ENCODE measurements at places on chromosomes 12 and 14.

DNA sequence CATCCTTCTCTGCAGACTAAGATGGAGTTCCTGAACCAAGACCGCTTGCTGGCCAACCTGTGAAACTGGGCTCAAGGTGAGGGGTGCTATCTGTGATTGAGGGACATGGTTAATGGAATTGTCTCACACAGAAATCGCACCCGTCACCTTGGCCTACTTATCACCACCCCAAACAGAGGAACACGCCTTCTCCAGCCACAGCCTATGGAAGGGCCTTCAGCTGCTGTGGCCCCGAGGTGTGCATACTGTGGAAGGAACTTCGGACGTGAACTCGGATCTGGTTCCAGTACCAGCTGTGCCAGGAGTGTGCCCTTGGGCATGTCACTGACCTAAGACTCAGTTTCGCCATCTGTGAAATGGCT is 44.4 kb downstream of the EVL start:
- DNase-seq: no peak

DNA sequence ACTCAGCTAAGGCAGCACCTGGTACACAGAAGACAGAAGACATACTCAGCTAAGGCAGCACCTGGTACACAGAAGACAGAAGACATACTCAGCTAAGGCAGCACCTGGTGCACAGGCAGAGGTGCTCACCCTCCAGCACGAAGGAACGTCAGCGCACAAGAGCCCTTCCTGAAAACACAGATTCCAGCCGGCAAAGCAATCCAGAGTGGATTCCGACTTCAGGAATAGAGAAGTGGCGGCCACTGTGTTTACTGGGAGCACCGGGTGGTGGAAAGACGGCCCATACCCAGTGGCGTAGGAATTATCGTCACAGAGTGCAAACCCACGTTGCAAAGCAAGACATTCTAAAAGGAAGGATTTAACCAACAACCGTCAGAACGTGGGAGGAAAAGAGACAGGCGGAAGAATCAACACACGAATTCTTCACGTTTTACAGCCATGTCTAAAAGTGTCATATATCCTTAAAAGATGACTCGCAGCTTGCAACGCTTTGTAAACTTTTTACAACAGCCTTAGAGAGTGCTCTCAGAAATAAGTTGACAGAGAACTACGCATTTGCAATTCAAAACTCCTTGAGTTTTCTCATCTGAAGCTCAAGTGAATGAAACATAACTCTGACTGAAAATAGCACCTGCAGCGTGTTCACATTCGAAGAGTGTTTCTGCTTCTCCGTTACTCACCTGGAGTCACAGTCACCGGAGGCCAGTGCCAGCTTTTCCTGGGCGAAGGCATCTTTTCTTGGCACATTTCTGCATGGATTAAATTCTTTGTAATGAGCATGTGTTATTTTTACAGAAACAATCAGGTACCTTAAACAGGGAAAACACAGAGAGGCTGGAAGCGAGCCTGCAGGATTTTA is 55.8 kb upstream of the GALNT9 start:
- no peak for DNase-seq

- no peak for DNase-seq
Measured at GRCh38 chr12:13959131-13959723, 22.2 kb downstream of the GRIN2B start.

DNA sequence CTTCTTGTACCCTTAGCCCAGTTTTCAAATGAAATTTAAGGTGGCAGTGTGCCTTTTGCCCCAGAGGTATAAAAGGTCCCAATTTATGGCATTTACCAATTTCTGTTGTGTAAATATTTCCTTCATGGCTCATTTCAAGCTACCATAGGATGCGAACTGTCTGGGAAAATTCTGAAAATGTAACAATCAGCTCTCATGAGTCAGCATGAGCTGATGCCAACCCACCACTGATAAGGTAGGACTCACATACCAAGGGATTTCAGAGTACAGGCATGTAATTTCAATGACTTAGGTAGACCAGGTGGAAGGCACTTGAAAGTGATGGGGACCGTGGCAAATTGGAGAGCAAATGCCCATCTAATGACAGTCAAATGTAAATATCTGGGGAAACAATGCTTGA is 169.5 kb downstream of the TTC8 start:
- DNase-seq: no peak

DNA sequence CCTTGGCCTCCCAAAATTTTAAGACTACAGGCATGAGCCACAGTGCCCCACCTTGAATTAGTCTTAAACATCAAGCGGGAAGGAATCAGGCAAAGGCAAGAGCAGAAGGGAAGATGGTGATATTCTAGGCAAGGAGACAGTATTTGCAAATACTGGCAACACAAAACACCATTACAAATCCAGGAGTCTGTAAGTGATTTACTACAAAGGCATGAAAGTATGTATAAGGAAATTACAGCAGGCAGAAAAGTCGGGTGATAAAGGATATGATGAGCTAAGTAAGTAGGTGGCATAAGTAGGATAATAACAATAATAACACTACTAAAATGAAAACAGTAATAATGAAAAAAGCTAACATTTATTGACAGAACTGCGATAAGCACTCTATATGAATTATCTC is 28.5 kb downstream of the FMNL3 start:
- no peak for DNase-seq

DNA sequence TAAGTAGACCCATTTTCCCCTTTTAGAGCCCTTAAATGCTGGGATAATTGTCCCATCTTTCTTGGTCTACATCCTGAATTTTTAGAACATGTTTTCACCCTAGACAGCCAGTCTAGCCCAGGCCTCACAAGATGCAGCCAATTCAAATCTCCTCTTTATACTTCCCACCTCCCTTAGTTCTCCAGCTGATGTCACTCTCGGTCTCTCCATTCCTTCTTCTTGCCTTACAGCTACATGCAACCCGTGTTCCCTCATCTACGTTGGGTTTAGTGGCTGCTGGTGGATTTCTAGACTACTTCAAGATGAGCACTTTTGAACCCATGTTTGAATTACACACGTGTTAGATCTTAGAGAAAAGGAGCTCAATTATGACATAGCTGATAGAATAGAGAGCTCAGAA is 132.0 kb downstream of the PPM1H start:
- no peak for DNase-seq

DNA sequence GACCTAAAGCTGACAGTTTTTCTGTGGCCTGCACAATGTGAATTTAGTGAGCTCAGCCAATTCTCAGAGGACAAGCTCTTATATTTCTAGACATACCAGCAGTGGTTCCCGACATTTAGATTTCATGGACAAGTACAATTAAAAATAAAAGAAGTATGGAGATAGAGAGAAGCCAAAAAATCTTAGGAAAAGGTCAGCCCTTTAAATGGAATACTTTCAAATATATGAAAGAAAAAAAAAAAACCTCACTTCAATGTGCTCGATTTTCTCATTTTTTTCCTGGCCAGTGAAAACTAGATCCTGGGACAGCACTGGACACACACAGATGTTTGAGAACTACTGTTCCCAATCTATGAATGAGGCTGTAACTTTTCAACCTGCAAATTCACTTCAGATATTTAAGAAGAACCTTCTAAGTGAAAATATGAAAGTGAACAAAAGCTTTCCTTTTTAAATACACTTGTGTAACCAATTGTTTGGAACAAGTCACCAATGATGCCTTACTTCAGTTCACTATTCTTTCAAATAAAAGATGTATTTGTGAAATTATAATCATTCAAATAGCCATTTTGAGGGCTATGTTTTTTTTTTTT is 109.4 kb downstream of the SLC38A1 start:
- no peak for DNase-seq

DNA sequence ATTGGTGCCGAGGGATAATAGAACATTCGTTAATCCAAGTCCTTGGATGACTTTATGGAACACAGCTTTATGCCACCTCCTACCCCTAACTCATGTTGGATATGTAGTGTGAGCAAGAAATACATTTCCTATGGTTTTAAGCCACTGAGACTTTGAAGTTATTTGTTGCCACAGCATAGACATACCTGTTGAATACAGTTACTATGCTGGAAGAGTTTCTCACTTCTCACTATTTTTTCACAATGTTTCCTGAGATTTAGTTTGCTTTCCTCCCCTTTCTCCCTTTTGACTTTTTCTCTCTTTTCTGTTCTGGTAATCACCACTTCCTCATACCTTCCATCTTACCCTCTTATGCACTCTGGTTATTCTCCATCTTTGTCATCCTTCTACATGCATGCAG is 7.5 kb upstream of the CLEC4E start:
- no peak for DNase-seq

DNA sequence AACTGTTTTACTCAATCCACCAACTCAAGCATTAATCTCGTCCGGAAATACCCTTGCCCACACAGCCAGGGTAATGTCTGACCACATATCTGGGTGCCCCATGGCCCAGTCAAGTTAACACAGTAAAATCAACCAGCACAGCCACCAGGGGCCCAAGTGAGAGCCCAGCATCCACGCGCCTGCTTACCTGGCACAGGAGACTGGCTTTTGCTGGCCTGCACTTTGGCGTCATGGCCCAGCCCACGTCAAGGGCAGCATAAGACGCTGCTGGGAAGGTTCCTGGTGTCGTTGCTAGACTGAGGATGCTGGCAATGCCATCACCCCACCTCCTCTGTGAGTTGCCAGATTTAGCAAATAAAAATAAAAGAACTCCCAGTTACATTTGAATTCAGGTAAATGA is 53.6 kb upstream of the BCL11B start:
- DNase-seq: no peak

DNA sequence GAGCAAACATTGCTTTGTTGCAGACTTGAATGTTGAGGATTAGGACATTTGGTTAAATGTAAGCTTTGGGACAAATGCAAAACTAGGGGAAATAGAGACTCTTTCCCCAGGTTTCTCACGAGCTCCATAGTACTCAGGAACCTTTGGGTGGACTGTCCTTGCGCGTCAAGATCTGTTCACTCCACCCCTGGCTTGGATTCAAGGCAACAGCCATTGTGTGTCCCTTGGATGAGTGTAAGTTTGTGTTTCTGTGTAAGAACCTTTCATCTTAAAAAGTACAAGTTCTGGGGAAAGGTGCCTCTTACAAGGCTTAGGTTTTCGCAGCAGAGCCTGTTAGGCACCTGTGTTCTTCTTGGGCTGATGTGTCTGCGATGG is 3.7 kb downstream of the SUSD6 start:
- DNase-seq: no peak
